ENCODE measurements at places on chromosomes 5 and 9.

- no peak for DNase-seq
These were observed 81.9 kb downstream of the MED27 start for GRCh38 chr9:131997779-131998178.

DNA sequence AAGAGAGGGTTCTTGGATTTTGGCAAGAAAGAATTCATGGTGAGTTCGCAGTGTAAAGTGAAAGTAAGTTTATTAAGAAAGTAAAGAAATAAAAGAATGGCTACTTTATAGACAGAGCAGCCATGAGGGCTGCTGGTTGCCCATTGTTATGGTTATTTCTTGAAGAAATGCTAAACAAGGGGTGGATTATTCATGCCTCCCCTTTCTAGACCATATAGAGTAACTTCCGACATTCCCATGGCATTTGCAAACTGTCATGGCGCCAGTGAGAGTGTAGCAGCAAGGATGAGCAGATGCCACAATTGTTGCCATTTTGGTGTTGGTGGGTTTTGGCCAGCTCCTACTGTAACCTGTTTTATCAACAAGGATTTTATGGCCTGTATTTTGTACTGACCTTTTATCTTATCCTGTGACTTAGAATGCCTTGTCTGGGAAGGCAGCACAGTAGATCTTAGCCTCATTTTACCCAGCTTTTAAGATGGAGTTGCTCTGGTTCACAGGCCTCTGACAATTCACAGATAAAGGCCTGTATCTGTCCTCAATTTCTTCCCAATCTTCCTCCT is 1026.1 kb upstream of the DMAC1 start:
- no peak for DNase-seq

- DNase-seq, result no peak
These were observed 5.1 kb downstream of the MGAT4B start for GRCh38 chr5:179801304-179802206.

GRCh38 chr5:104456122-104456521 is 893.5 kb upstream of the NUDT12 start:
- DNase-seq, result no peak

GRCh38 chr5:38888041-38888440 is 42.2 kb downstream of the OSMR start:
- DNase-seq, result no peak

DNA sequence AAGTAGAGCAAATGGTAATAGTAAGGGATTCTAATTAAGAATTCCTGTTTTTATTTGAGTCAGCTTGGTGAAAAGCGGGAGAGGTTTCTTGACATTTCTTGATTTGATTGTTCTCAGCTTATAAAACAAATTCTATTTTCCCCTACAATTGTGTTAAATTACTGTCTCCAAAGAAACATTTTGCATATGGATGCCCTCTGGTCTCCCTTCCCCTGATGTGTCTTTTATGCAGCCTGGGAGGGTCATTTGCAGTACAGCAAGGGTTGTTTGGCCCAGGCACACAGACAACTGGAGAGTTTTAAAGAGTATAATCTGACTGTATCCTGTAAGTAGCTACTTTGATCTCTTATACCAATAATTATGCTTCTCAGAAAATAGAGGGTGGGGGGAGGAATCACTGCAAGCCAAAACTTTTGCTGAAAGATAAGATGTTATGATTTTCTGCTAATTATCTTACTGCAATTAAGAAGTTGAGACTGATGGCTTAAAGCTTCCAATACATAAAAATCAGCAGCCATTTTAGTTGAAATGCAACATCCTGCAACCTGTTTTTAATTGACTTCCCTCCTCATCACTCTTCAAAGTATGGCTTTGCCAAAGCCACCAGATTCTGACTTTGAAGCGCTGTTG is 204.1 kb upstream of the SEMA6A start:
- no peak for DNase-seq

GRCh38 chr5:83919071-83920041 is 198.7 kb upstream of the HAPLN1 start:
- DNase-seq, result no peak

DNA sequence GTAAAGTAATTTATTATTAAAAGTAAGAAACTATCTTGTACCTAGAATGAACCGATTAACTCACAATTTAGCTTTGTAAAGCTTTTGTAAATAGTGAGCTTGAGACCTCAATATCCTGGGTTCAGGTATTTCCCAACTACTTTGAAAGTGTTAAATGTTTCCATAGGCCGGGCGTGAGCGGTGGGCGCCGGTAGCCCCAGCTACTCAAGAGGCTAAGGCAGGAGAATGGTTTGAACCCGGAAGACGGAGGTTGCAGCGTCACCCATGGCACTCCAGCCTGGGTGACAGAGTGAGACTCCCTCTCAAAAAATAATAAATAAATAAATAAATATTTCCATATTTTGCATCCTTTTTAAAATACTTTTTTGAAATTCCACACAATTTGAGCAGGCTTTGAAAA is 1.5 kb upstream of the ANKH start:
- DNase-seq, result no peak

GRCh38 chr9:130480673-130481072 is 35.9 kb downstream of the ASS1 start:
- no peak for DNase-seq

GRCh38 chr5:103235891-103236290 is 22.7 kb upstream of the MACIR start:
- no peak for DNase-seq

GRCh38 chr5:77643654-77644370 is 5.3 kb upstream of the OTP start:
- DNase-seq, result no peak
